ENCODE measurements at places on chromosomes 2 and 18. TPM values are rescaled to one million over a fixed set of nuclear protein-coding genes. Genes with fewer than 3 reads are reported as not detected.
A peak's percentile ranks its signal among the peaks of the same experiment; 100 is the strongest.

DNA sequence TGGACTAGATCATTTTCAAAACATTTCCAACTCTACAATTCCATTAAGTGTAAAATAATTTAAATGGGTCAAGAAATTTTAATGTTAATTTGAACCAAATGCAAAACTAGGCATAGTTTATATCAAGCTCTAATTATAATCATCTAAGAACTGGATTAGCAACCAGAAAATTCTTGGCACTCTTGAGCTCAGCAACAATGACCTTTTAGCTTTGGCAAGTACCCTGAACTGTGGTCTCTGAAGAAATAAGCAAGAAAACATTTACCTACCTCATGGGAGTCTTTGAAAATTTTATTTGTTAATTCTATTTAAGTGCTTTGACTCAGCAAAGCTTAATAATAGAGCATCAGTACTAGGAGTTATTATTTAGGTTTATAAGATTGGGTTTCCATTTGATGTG is 313.2 kb downstream of the SATB2 start:
- DNase-seq, result no peak

GRCh38 chr2:86806059-86806857 is 15.5 kb upstream of the CD8A start:
- no peak for DNase-seq

DNA sequence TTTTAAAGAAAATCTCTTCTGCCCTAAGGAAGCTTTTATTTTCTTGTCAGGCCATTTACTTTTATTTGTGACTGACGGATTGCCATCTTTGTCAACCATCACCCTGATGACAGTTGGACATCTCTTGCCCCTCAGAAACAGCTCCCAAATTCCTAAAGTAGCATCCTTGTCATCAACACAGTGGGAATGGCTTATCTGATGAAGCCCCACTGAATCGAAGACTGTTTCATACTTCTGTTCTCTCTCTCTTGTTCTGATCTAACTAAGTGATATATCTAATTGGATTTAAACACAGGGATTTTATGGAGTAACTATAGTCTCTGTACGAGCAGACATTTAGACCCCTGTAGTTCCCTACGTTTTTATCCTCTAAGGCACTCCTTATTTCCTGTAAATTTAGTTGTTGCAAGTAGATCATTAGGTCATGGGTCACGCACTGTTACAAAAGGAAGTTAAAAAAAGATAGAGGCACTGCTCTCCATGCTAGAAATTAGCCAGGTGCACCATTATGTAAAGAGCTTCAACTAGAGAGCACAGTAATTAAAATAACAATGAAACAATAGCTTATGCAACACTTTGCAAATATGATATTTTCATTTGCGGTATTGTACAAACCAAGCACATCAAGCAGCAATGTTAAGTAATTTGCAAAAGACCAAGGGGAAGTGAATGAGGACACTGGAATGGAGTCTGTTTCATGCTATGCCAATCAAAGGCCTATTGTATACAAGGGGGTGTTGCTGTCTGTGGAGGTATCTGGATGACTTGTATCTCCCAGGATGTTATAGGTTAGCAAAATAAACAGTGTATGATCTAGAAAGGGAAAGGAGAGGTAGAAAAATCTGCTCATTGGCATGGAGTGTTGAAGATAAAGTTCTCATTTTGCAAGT is 284.7 kb downstream of the LRRTM1 start:
- no peak for DNase-seq

DNA sequence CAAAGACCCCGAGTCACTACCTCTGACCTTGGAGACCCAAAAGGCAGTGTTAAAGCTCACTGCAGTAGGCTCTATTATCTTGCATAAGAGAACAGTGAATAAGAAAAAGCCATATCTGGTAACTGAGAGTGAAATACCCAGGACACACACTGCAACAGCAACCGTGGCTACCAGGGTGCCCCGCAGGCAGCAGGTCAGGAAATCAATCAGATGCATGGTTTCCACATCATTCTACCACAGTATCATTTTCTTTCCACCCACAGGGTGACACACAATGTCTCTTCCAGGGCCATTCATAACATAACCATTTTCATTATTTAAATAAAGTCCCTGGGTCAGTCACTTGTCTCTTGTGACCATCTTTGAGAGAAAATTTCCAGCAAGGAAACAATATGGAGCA is 131.3 kb downstream of the CCBE1 start:
- DNase-seq, result no peak

The PLA2R1 gene
- 26.9 TPM for total RNA-seq

DNA sequence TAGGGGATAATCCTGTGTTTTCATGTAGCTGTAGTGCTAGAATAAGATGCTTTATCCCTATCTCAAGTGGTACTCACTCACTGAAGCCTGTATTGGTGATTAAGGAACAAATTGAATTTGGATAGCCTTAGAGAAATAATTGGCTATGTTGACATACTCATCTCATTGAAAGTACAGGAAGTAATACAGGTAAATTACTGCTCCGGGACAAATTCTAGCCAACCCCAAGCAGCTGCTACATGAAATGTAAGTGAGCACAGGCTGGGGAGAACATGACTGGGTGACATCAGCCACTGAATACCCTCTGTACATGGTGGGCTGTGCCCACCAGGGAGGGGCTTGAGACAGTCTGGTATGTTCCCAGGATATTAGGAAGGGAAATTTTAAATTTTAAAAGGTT is 188.4 kb upstream of the RASGRP3 start:
- no peak for DNase-seq

The PAX8 gene
- under 0.01 TPM for total RNA-seq

GRCh38 chr2:160687629-160688028 is 194.0 kb upstream of the RBMS1 start:
- DNase-seq, result no peak

The UGT1A5 gene
- total RNA-seq, result not detected

- no peak for DNase-seq
Observed at GRCh38 chr2:221961561-221961960, 337.2 kb downstream of the PAX3 start.

- no peak for DNase-seq
Observed at GRCh38 chr2:38279201-38279600, 97.9 kb downstream of the ATL2 start.

GRCh38 chr2:191218292-191218898 is 26.8 kb upstream of the MYO1B start:
- peak; percentile 65 for DNase-seq

DNA sequence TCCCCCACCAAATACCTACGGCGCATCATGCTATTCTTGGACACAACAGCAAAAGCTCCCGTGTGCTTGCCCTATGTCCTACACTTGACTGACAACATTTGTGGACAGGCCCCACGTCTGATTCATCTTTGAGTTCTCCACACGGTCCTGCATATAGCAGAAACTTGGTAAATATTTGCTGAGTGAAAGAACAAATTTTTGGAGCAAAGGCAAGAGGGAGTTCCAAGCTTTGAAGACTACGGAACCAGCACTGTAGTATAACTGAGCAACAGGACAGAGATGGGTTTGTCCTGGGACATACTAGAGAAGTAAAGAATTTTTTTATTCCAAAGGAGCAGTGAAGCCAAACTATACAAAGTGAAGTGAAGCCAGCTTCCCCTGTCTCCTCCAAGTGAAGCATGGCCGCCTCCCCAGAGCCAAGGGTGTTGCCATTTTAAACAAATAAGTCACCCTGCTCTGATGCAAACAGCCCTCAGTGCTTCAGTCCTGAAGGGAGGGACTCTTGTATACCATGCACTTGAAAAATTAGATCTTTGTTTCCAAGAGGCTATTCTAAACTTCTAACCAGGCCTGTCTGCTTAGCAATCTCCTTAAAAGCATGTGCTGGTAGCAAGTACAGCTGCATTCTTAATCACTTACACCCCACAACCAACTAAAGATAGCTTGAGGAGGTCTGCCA is 35.9 kb downstream of the SPRED2 start:
- DNase-seq, result no peak

DNA sequence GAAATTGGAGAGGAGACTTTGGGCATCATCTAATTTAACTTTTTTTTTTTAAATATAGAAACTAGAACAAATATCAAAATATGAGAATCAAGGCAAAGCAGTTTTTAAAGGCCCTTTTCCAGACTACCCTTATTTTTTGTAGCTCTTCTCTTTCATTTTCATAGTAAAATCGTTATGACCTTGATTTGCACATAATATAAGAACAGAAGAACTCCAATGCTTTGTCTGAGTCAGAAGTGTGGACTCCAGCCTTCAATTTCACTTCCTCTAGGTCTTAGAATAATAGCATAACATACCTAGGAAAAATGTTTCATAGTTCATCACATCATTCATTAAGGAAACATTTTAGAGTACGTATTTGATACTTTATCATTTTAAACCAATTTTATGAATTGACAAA is 74.4 kb downstream of the ANKRD12 start:
- DNase-seq, result no peak

GRCh38 chr18:1914489-1914888 is 656.8 kb downstream of the METTL4 start:
- DNase-seq, result peak; percentile 7

GRCh38 chr2:42906111-42906556 is 113.8 kb upstream of the HAAO start:
- no peak for DNase-seq

Measured in dermis microvascular lymphatic vessel endothelial cell (primary cell).